Activated CD8-positive, alpha-beta memory T cell treated with anti-CD3 and anti-CD28 coated beads for 48 hours (primary cell): ENCODE measurements at places on chromosomes 6 and 20.
A peak's percentile ranks its signal among the peaks of the same experiment; 100 is the strongest.

DNA sequence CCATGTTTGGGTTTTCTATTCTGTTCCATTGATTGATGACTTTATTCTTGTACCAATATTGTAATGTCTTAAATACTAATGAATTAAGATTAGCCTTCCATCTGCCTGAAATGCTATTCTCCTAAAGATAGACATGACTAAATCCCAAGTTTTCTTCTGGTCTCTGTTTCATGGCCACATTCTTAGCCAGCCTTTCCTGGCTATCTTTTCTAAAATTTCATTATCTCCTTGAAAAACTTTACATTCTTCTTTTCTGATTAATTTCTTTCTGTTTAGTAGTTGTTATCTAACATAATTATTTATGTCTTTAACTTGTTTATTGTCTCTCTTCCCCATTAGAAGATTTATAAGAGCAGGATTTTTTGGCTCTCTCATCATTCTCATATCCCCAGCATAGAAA, 4.4 kb upstream of the PRIM2 start:
- no peak for DNase-seq

DNA sequence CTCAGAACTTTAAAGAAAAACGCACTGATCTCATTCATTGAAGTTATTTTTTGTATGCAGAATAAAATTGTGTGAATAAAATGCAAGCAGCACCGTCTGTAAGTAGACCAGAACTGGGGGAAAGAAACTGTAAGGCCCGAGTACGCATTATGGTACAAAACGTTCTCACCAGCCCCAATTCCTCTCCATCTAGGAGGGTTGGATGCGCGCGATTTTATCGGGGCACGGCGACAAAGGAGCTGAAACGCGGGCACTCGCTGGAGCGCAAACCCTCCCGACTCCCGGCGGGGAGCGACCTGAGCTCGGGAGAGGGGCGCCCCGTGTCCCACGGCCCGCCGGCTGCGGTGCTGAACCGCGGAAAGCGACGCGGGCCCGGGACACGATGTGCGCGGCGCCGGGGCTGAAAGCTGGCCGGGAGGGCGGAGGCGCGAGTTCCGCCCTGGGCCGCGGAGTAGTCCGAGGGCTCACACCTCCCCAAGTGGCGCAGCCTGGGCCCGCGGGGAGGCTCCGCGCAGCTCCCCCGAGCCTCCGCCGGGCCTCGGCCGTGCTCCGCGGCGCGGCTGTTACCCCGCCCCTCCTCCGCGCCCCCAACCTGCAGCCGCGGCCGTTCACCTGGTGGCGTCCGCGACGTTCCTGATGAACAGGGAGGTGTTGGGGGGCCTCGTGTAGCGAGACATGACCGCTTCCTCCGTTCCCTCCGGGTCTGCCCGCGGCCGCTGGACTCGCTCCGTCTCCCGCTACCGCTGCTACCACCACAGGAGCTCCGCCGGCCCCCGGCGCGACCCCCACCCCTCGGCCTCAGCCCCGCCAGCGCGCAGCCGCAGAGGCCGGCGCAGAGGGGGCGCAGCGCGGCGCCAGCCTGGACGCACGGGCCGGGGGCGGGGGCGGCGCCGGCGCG, at the start of gene SRSF12:
Gene SRSF12, minus strand, starts transcription at position 861 of the 898 bp plus-strand sequence. Its CDS starts 184 bp downstream, at position 677.
- DNase-seq: peak; percentile 23

- no peak for DNase-seq
Observed at GRCh38 chr20:25116739-25117458, 35.0 kb upstream of the VSX1 start.

- no peak for DNase-seq
Observed at GRCh38 chr20:6008254-6008653, 45.6 kb downstream of the LRRN4 start.

- DNase-seq: no peak
Observed at GRCh38 chr20:35560541-35560940, 18.7 kb downstream of the ERGIC3 start.

DNA sequence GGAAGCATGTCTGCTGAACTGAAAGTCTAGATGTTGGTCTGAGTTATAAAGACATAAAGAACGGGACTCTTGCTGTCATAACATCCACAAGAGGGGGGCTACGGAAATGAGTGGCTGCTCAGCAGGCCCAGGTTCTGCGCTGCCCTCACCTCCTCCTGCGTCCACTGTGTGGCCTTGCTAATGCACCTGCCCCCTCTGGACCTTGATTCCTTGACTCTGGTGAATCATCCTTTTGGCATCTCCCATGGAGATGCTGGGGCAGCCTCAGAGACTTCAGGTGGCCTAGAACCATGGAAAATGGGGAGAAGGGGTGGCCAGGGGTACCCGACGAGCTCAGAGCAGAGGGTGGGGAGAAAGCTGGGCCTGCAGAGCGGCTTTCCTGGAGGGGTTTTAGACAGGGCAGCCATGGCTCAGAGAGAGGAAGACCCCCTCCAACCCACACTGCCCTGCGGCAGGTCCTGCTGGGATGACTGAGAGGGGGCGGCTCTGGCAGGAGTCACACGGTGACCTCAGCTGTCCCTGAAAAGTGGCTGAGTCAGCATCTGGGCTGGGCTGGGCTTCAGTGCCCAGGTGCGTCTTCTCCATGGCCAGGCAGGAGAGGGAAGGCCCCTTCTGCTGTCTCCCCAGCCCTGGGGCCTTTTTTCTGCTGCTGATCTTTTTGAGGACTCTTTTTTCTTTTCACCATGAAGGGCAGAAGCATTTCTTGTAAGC, 46.9 kb downstream of the DLGAP4 start:
- no peak for DNase-seq

DNA sequence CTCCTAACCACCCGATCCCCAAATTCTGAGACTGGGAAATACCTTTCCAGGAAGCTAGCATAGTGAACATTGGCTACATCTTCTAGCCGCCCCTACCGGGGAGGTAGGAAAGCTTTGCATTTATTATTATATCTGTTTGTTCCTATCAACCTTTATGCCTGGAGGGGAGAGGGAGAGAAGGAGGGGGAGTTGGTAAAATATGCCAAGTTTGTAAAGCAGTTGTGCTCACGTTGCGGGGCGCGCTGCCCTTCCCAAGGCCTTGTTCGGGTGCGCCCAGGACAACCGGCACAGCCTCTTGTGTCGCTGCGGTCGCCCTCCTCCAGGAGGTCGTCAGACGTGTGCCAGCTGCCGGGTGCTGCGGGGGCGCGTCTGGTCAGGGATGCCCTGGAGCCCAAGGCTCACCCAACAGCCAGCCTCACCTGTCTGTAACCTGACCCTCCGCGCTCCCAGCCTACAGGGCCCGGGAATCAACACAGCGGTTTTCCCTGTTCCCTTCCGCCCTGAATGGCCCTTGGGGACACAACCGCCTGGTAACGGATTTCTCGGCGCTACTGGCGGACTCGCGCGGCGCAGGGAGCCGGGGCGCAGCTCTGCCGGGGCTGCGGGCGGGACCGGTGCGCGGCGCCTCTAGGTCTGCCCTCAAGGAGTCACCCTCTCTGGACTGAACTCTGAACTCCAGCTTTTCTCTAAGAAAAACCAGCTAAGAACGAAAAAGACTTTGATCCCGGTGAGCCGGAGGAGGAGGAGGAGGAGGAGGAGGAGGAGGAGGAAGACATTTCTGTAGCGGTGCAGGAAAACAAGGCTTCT, 1.1 kb upstream of the OVOL2 start:
- no peak for DNase-seq

- DNase-seq: no peak
Observed at GRCh38 chr6:88730611-88731011, 232.8 kb downstream of the RNGTT start.

GRCh38 chr6:39791311-39791710, 865 bp upstream of the DAAM2 start:
- no peak for DNase-seq

DNA sequence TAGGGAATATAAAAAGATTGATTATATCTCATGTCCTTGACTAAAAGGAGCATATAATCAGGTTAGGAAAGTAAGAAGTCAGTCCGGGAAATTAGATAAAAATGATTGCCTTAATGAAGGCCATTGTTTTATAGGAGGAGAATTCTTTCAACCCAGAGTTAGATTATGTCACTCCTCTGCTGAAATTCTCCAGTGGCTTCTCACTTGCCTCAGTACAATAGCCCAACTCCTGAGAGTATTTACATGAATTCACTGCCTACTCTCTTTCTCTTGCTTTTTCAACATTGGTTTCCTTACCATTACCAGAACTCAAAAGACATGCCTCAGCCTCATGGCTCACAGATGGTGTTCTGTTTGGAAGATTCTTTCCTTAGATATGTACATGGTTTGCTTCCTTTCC, 114.9 kb downstream of the EPHA7 start:
- no peak for DNase-seq
